ENCODE measurements at places on chromosomes 3 and 15. TPM values are rescaled to one million over a fixed set of nuclear protein-coding genes. Genes with fewer than 3 reads are reported as not detected.
A peak's percentile ranks its signal among the peaks of the same experiment; 100 is the strongest.

CTSH gene
- 35.6 TPM for total RNA-seq

THRB gene
- total RNA-seq = not detected

FBN1 gene
- 0.20 TPM for total RNA-seq

SPESP1 gene
- total RNA-seq = 0.67 TPM

CERS3 gene
- total RNA-seq = 1.9 TPM

MYO5C gene
- 0.19 TPM for total RNA-seq

GRCh38 chr3:23602971-23603370 is 202.8 kb upstream of the UBE2E1 start:
- no peaks in the 10 kb centered on the region for H3K36me3 ChIP-seq
- H3K4me3 ChIP-seq = no peak overlapping the region
- H3K27ac ChIP-seq = no peak overlapping the region
- H3K4me1 ChIP-seq = no peaks in the 10 kb centered on the region
- no peaks in the 10 kb centered on the region for H3K27me3 ChIP-seq

- H3K27me3 ChIP-seq = peaks cover 7% of the 10 kb centered on the region
- H3K4me1 ChIP-seq = no peaks in the 10 kb centered on the region
- H3K4me3 ChIP-seq = no peak overlapping the region
- H3K27ac ChIP-seq = no peak overlapping the region
Measured at GRCh38 chr15:91186904-91187656, 87.0 kb downstream of the SV2B start.

GRCh38 chr3:46680298-46680826 is 13.1 kb downstream of the ALS2CL start:
- H3K36me3 ChIP-seq = no peaks in the 10 kb centered on the region
- H3K27ac ChIP-seq = no peak overlapping the region
- H3K4me1 ChIP-seq = no peaks in the 10 kb centered on the region

DNA sequence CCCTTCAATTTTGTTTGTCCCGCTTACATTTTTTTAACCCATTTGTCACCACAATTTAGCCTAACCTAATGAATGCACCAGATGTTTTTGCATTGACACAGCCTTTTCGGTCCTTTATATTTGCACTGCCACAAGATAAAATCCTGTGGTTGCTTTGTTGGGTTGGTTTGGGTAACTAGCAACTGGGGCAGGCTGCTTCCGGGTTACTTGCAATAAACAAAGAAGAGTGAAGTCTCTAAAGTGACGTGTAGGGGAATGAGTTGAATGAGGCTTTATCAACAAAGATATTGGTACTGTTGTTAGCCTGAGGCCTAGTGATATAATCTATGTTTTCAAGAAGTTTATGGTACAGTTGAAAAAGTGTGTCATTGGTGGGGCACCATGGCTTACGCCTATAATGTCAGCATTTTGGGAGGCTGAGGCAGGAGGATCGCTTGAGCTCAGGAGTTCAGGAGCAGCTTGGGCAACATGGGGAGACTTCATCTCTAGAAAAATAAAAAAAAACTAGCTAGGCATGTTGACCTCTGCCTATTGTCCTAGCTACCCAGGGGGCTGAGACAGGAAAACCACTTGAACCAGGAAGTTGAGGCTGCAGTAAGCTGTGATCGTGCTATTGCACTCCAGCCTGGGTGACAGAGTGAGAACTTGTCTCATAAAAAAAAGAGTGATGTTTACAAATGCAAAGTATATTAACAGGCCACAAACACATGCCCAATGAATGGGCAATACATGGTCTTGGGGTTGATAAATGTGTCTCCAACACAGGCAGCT is 121.8 kb downstream of the OXSM start:
- no peaks in the 10 kb centered on the region for H3K36me3 ChIP-seq
- DNase-seq = peak; percentile 73
- H3K27me3 ChIP-seq = no peaks in the 10 kb centered on the region

DNA sequence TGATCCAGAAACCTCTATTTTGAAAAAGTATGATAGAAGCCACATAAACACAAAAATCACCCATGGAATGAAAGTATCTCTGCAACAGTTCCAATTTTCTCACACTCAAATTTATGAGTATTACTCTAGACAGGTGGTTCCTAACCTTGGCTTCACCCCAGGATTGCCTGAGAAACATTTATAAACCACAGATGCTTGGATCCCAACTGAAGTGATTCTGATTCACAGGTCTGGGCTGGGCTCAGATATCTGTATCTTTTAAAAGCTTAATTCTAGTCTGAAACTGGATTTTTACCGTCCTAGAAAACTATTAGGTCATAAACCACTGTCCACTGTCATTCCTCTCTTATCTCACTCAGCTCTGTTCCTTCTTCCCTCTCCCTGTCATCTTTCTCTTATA is 7.4 kb upstream of the SST start:
- H3K27ac ChIP-seq = no peak overlapping the region
- no peak for DNase-seq

GRCh38 chr15:81777546-81777945 is 268.3 kb downstream of the MEX3B start:
- no peak overlapping the region for H3K27ac ChIP-seq
- H3K27me3 ChIP-seq = no peaks in the 10 kb centered on the region
- no peaks in the 10 kb centered on the region for H3K4me1 ChIP-seq
- DNase-seq = no peak
- H3K36me3 ChIP-seq = no peaks in the 10 kb centered on the region
- no peak overlapping the region for H3K4me3 ChIP-seq

DNA sequence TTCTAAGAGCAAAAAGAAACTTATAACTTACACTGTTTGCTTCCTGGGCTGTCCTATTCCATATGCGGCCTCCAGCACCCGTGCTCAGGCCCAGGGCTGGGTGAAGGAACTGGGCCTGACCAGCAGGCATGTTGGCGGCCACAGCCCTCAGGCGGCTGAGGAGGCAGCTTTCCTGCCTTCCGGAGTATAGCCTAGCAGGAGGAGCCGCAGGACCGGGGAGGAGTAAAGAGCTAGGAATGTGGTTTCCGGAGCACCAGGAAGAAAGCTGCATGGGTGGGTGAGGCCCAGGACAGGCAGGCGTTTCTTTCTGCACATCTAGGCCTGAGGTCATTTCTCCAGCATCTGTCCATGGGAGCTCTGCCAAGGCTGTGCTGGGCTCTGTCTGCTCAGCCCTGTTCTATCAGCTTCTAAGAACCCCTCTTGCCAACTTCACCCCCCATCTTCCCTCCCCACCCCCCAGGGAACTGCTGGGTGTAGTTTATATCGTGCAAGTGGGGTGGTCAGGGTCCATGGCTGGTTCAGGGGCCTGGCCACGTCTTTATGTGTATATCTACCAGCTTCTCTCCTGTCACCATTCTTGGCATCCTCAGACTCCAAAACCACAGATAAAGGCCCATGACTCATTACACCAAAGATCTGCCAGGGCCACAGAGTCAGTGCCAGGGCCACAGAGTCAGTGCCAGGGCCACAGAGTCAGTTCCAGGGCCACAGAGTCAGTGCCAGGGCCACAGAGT is 7.8 kb upstream of the KIF7 start:
- H3K36me3 ChIP-seq = no peaks in the 10 kb centered on the region
- H3K27ac ChIP-seq = no peak overlapping the region
- no peak overlapping the region for H3K4me3 ChIP-seq
- H3K27me3 ChIP-seq = peaks cover 12% of the 10 kb centered on the region
- DNase-seq = no peak

DNA sequence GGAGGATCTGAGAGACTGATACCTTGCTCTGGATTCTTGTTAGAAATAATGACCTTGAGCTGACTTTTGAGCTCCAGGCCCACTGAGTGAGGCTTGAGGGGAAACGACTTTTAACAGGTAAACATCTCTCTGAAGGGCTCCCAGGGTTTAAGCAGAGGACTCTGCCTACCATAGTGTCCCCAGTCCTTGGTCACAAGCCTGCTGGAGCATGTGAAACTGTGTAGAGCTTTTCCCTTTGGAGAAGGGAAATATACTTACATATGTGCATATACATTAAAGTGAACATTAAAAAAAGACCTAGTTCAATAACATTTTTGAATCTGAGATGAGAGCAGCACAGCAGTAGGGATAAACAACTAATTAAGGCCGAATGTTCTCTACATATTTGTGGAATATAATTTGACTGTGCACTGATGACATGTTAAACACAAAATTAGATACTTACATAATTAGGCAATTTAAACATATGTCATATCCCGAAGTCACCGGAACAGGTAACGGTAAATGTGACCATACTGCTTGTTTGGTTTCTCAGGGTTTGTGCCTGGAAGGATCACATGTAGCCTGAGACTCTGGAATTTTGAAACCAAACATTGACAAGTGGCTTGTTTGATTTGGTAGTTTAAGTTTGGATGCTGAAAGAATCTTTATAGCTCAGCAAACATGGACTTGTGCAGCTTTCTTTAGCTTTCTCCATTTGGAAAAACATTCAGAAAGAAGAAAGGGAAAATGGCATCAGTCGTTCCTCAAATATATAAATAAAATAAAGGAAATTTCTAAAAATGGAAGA is 266.1 kb upstream of the C2CD4B start:
- DNase-seq = no peak
- no peaks in the 10 kb centered on the region for H3K36me3 ChIP-seq
- H3K4me3 ChIP-seq = no peak overlapping the region
- no peak overlapping the region for H3K27ac ChIP-seq

DNA sequence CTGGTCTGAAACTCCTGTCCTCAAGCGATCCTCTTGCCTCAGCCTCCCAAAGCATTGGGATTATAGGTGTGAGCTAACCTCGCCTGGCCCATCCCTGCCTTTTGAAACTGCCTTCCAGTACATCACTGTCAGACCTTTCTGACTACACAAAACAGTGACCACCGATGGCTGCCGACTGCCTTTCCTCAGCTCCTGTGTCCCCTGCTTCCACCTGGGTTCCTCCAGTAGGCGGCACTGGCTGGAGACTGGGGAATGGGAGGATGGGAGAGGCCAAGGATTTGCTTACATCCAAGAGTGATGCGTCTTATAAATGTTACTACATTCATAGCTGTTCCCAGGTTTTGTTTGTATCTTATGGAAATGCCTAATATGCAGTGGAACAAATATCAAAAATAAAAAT is 242.8 kb downstream of the BBX start:
- no peaks in the 10 kb centered on the region for H3K27me3 ChIP-seq
- DNase-seq = no peak
- no peak overlapping the region for H3K4me3 ChIP-seq

DNA sequence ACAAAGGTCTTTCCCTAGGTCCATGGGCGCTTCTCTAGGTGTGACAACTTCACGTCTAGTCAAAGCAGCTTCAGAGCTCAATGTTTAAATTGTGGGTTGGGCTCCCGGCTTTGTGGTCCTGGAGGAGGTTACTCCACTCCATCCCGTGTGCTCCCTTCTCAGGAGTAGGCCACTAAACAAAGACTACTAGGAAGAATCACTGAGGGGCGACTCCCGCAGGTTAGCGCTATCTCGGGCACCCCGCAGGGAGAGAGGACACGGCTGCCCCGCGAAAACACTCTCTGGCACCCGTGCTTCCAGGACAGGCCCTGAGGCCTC is 500 bp downstream of the PARP6 start:
- H3K4me3 ChIP-seq = peak overlapping the region; percentile 63
- peaks cover 12% of the 10 kb centered on the region for H3K36me3 ChIP-seq
- H3K27ac ChIP-seq = peak overlapping the region; percentile 87
- H3K4me1 ChIP-seq = peaks cover 34% of the 10 kb centered on the region
- DNase-seq = no peak

GRCh38 chr15:92848852-92849598 is 51.1 kb upstream of the CHD2 start:
- DNase-seq = peak; percentile 60
- no peak overlapping the region for H3K4me3 ChIP-seq
- H3K36me3 ChIP-seq = no peaks in the 10 kb centered on the region
- peak overlapping the region; percentile 39 for H3K27ac ChIP-seq
- peaks cover 61% of the 10 kb centered on the region for H3K4me1 ChIP-seq
- H3K27me3 ChIP-seq = no peaks in the 10 kb centered on the region

DNA sequence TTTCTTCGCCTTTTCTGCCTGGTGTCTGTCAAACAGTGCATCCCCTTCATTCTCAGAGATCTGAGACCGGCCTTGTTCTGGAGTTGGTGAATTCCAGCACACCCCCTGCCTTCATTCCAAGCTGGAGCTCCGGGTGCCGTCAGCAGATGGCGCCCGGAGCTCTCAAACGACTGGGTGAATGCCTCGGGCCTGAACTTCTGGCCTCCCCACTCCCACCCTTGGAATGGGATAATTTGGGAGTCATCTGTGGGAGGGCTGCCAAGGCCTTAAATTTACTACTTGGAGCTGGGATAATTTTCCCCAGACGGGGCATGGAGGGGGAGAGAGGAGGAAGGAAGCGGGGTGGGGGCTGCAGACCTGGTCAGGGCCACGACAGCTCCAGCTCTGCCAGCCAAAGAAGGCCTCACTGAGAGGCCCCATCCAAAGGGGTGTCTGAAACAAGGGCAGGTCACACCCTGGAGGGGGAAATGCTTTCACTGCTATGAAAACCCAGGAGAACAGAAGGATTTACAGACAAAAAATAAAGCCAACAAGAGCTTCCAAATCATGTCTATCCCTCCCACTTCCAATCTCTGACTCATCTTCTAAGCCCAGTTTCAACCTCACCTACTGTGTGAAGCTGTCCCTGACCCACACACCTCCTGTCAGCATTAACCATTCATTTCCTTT is 187.9 kb downstream of the OPA1 start:
- H3K36me3 ChIP-seq = no peaks in the 10 kb centered on the region
- H3K27ac ChIP-seq = no peak overlapping the region
- H3K4me1 ChIP-seq = no peaks in the 10 kb centered on the region
- no peaks in the 10 kb centered on the region for H3K27me3 ChIP-seq
- no peak for DNase-seq
- no peak overlapping the region for H3K4me3 ChIP-seq

- no peaks in the 10 kb centered on the region for H3K4me1 ChIP-seq
- H3K4me3 ChIP-seq = no peak overlapping the region
- no peak for DNase-seq
- no peaks in the 10 kb centered on the region for H3K27me3 ChIP-seq
Measured at GRCh38 chr3:87674397-87675161, 384.2 kb downstream of the CGGBP1 start.

DNA sequence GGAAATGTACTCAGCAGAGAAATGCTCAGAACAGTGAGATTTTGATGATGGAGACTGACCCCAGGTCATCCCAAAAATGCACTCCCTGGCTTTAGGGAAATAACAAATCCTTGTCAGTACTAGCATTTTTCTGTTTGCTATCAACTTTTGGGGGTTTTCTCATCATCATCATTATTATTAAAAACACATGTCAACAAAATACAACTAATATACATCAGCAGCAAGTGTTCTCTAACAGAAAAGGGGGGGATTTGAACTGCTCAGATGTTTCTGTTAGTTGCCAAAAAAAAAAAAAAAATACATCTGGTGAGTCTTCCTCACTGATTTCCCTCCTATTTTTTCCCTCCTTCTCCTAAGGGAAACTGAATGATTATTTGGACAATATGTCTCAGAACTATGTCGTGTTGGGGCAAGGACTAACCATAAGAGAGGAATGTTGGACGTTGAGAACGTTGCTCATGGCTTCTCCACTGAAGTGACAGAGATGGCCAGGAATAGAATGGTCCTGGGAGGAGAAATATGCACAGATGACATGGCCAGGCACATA is 230.0 kb upstream of the MCTP2 start:
- H3K36me3 ChIP-seq = no peaks in the 10 kb centered on the region
- no peaks in the 10 kb centered on the region for H3K4me1 ChIP-seq
- no peak overlapping the region for H3K27ac ChIP-seq
- no peak overlapping the region for H3K4me3 ChIP-seq
- DNase-seq = no peak

- DNase-seq = no peak
- no peaks in the 10 kb centered on the region for H3K36me3 ChIP-seq
Measured at GRCh38 chr3:140883428-140884040, 58.1 kb upstream of the SLC25A36 start.

All from CD4-positive, alpha-beta memory T cell (primary cell).